ENCODE measurements at places on chromosomes 2 and 18.

- DNase-seq = no peak
Observed at GRCh38 chr2:223442847-223443246, 159.3 kb downstream of the SCG2 start.

DNA sequence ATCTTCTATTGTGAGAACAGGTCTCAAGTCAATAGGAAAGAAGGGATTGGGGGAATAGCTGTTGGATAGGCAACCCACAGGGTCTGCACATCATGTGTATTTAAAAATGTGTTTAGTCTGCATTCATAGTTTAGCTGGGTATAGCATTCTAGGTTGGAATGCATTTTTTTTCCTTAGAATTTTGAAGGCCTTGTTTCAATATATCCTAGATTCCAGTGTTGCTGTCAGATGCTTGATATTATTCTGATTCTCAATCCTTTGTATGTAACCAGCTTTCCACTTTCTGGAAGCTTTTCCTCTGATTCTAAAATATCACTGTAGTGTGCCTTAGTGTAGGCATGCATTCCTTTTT lies 9.0 kb upstream of the ATP8B1 start:
- no peak for DNase-seq

- no peak for DNase-seq
Observed at GRCh38 chr2:20584045-20584398, 66.9 kb downstream of the HS1BP3 start.

DNA sequence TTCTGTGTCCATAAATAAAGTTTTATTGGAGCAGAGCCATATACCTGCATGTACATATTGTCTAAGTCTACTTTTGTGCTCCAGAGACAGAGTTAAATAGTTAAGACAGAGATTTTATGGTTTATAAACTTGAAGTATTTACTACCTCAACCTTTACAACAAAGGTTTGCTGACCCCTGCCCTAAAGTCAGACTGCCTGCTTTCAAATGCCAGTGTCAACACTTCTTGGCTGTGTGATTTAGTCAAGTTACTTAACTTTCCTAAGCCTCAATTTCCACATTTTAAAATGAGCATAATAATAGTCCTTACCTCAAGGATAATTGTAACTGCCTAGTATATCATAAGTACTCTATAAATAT lies 44.4 kb upstream of the ITPRID2 start:
- no peak for DNase-seq

DNA sequence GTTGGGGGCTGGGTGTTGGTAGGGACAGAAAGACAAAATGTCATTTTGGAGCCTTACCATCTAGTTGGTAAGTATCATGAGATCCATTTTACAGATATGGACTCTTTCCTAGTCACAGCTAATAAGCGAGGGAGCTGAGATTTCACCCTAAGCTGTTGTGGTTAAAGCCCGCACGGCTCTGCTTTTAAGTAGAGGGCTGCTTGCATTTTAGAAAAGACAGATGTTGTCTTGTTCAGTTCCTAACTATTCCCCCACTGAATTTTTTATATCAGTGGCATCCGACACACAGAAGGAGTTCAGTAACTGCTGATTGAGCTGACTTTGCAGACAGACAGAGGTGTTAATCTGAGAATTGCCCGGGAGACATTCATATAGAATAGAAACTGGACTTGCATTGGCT lies 3.7 kb downstream of the QPCT start:
- no peak for DNase-seq

DNA sequence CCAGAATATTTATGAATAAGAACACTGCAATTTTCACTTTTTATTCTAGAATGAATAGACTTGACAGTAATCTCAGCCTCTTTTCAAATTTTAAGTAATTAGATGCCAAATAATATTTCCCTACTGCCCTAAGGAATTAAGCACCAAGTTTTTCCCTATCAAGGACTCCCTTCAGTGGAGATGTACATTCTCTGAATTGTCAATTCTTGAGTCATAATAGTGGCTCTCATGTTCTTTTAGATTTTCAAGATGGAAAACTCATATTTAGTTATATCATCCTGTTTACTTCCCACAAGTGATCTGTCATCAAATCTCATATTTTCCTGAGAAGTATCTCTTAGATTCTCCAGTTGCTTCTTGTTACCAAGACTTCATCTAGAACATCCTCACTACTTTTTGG lies 1248.9 kb upstream of the CHAC2 start:
- DNase-seq = no peak

DNA sequence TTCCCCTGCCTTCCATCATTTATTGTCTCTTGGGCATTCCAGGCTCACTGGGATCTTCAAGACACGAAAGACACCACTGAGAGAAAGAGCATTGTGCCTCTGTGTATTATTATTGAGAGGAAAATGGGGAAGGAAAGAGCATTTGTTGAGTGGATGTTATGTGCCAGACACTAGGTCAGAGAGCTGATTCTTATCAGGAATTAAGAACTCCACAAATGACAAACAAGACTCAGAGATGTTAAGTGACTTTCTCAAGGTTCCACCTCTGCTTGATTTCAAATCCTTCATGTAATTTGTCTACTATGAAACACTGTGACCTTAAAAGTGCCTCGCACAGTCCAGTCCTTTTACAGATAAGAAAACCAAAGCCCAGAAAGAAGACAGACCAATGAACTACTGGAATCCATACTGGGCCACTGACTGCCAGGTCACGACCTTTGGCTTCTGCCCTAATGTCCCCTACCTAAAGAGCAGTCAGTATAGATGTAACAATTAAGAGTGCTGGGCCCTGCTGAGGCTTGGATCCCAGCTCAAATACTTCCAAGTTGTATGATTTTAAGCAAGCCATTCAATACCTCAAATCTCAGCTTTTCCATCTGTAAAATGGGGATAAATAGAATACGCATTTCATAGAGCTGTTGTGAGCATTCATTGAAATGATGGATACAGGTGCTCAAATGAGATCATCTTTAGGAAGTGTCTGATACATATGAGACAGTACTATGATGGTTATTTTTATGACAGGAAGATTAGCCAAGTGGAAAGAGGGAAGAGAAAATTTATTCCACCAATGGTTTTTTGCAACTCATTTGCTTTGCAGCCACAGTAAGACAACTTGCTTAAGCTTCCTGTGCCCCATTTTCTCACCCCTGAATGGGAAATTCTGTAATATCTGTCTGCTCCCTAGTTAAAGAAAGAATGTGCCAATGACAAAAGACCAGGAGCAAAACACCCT lies 10.9 kb downstream of the KLF7 start:
- no peak for DNase-seq

DNA sequence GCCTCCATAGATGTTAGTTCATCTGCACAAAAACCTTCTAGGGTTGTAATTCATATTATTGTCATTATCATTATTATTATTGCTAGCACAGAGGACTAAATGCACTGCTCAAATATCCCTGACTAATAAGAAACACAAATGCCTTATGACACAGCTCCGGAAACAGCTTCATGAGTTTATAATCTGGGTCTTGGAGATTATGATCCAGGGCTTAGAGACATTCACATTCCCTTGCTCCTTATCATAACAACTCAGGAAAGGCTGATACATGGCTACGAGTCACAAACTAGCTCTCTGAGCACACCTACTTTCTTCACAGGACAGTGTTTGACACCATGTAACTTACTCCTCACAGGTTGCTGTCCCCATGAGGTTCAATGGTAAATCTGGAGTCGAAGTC lies 102.2 kb upstream of the TTC39C start:
- no peak for DNase-seq

DNA sequence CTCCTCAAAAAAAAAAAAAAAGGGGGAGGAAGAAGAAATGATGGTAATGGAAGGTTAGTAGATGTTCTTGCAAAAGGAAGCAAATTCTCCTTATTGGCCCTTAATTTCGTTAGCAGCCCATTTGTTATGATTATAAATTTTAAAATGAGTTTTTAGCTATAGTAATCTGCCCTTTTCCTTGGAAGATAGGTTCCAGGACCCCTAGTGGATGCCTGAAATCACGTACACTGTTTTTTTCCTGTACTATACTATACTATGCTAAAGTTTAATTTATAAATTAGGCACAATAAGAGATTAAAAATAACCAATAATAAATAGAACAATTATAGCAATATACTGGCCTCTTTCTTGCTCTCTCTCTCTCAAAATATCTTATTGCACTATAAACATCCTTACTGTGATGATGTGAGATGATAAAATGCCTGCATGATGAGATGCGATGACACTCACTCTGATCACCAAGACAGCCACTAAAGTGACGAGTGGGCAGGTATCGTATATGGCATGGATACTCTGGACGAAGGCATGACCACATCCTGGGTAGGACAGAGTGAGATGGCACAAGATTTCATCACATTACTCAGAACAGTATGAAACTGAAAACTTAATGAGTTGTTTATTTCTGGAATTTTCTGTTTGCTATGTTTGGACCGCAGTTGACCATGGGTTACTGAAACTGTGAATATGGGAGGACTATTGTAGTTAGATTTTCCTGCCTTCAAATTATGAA lies 87.2 kb downstream of the KCTD18 start:
- no peak for DNase-seq

- no peak for DNase-seq
Observed at GRCh38 chr18:22169889-22170420, 566 bp downstream of the GATA6 start.

DNA sequence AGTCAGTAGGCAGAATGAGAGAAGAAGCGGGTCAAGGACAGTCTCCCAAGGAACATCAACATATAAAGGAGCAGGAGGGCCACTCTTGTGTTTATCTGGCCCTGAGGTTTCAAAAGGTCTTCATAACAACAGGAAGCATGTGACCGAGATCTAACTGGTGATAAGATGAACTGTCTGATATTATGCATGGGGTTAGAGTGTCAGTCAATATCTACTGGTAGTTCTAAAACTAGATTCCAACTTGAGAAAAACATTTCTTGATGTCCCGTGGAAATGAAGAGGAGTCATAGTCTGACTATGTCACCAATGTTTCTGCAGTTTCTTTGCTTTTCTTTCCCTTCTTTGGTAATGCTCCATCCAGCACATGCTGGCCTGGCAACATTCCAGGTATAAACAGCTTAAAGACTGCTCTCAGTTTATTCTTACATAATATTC lies 77.5 kb upstream of the ITPRID2 start:
- DNase-seq = no peak

- no peak for DNase-seq
Observed at GRCh38 chr2:112579241-112579640, 5.2 kb upstream of the CHCHD5 start.

DNA sequence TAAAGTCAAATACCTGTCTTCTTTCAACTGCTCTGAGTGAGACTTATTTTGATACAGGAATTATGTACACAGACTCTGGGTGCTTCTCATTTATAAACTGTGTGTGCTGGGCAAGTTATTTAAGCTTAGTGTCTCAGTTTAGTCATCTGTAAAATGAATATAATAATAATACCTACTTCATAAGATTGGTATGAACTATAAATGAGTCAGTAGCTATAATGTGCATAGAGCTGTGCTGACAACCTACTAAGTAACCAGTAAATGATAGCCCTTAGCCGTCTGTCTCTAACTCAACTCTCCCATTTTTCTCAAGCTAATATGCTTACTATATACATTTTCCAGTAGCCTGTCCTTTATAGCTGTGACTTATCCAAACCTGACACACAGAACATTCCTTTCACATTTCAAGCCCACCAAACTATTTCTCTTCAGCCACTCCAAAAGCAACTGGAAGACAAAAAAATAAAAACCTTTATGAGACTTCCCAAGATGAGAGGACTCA lies 319.8 kb downstream of the ETAA1 start:
- no peak for DNase-seq

- no peak for DNase-seq
Observed at GRCh38 chr2:224155896-224156295, 116.8 kb upstream of the SERPINE2 start.

DNA sequence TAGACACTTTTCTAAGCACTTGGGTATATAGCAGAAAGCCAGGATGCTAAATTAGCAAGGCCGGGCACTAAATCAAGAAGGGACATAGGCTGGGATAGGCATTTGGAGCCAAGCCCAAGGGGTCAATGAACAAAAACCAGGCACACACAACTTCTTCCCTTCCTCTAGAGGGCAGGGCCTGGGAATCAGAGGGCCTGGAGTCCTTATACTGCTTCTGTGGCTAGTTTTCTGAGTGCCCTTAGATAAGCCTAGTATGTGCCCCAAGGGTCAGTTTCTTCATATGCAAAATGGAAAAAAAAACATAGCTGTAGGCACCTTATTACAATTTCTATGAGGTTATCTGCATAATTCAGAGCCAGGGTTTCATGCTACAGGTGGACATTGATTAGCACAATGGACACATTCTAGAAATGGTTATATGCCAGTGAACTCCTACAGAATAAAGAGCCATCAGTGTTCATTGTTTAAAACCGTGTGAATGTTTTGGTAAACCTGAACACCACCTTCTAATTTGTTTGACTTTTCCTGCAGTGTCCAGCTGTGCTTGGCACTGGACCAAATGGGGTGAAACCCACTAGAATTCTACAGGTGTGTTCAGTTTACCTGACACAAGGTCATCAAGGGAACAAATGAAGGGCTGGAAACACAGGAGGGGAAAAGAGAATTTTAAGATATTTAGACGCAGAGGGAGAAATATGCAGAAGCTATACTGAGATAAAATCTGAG lies 49.6 kb downstream of the PAX8 start:
- no peak for DNase-seq

DNA sequence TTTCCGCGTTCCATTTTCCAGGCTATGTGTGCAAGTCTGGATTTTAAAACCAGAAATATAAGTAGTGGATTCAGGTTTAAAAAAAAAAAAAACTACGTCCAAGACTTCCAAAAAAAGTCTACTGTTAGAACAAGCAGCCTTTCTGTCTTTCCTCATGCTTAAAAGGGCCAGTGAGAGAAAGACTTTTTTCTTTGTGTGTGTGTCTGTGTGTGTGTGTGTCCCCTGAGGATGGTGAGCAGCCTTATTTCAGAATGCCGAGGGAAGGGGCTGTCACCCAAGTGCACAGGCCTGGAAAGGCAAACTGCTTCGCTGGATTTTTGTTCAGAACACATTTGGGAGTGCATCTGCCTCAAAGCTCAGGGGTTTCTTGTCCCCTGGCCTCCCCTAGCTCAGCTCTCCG lies 98.8 kb downstream of the ZBTB7C start:
- DNase-seq = no peak

- no peak for DNase-seq
Observed at GRCh38 chr18:63090334-63090733, 229.2 kb downstream of the BCL2 start.

GRCh38 chr2:24237313-24237712 lies 62.5 kb downstream of the FAM228A start:
- no peak for DNase-seq

GRCh38 chr2:189681903-189682302 lies 7.4 kb downstream of the ANKAR start:
- no peak for DNase-seq

GRCh38 chr2:64639691-64640090 lies 14.0 kb downstream of the SERTAD2 start:
- DNase-seq = no peak

All from occipital lobe (tissue), 3 donors.